ENCODE measurements at places on chromosomes 3 and 15. TPM values are rescaled to one million over a fixed set of nuclear protein-coding genes. Genes with fewer than 3 reads are reported as not detected.

- no peak for DNase-seq
Observed at GRCh38 chr3:53836084-53836872, 9.9 kb downstream of the CHDH start.

CCR9 gene
- polyA plus RNA-seq: 0.05 TPM

DNA sequence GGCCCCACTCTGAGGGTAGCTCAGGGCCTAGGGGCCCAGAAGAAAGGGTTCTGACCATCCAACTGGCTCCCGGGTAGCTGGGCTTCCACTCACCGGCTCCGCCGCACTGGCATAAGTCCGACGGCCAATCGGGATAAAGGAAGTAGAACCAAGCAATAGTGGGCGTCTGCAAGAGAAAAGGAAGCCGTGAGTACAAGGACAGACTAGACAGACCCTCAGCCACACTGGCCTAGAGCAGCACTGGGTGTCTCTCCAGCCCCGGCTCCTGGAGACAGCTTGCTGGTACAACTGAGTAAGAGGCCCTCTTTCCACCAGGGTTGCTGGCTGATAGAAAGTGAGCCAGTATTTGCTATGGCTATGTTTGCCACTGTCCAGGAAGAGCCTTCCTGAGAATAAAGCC, 22.4 kb downstream of the BDH1 start:
- DNase-seq: no peak

P2RY13 gene
- 0.81 TPM for polyA plus RNA-seq

- DNase-seq: peak; percentile 77
Observed at GRCh38 chr3:72887705-72888545, at the start of gene GXYLT2. Gene GXYLT2, plus strand, starts transcription at chr3:72888046. Its CDS starts 188 bp downstream, at chr3:72888234.

- no peak for DNase-seq
Observed at GRCh38 chr3:191324936-191325335, 4.3 kb upstream of the CCDC50 start.

DNA sequence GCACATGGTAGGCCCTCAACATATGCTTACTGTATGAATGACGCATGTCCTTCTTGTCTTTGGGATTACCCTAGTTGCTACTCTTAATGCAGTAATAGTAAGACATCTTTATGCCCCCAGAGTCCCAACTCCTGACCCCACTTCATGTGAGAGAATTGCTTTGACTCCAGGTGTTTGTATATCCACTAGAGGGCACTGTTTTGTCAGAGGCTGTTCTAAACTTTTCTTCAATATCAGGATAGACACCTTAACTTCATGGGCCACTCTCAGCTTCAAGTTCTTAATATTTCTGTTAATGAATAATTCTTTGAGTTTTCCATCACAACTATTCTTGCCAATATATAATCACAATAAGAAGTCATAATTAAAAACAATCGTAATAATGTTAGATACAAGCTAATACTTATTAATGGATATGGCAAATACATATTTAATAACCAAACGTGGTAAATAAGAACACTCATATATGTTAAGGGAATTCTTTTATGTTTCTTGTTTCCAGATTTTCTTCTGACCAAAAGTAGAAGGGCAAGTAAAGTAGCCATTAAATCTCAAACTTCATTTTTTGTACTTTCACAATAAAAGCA, 337.2 kb upstream of the DNAJC19 start:
- DNase-seq: peak; percentile 5

CA12 gene
- polyA plus RNA-seq: 151 TPM

GRCh38 chr3:127970966-127971592, 56.0 kb downstream of the KBTBD12 start:
- DNase-seq: peak; percentile 40

DNA sequence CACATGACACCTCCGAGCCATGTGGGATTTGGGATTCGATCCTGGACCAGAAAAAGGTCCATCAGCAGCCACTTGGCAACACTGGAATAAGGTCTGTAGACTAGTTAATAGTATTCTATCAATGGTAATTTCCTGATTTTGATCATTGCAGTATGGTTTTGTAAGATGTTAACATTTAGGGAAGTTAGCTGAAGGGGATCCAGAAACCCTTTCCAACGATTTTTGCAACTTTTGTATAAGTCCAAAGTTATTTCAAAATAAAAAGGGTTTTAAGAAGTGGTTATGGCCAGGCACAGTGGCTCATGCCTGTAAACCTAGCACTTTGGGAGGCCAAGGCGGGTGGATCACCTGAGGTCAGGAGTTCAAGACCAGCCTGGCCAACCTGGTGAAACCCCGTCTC, 10.2 kb downstream of the BDH1 start:
- no peak for DNase-seq

- DNase-seq: no peak
Observed at GRCh38 chr15:57395292-57395691, 19.0 kb downstream of the CGNL1 start.

DNA sequence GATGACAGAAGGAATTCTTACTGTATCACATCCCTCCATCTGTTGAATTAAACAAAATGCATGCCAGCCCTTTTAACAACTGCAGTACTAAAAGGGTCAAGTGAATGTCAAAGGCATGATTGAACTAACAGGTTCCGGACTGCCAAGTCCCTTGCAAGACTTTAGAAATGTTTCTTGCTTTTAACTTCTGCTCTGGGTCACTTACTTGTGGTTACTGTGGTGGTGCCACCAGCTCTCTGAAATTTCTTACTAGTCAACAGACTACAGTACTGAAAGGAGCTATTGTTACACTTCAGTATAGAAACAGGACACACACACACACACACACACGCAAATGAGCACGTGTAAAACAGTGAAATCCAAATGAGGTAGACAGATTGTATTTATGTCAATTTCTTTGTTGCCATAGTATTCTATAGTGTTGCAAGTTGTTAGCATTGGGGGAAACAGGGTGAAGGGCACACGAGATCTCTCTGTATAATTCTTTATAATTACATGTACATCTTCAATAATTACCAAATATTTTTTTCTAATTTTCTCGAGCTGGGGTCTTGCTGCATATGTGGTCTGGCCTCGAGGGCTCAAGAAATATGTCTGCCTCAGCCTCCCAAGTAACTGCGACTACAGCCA, 79.9 kb upstream of the SLC25A26 start:
- no peak for DNase-seq

CPOX gene
- 27.1 TPM for polyA plus RNA-seq

- peak; percentile 25 for DNase-seq
Observed at GRCh38 chr3:193737191-193737751, 144.3 kb downstream of the OPA1 start.

GRCh38 chr3:120506828-120507774, 56.3 kb upstream of the FSTL1 start:
- peak; percentile 50 for DNase-seq

GRCh38 chr3:13610006-13610570, 61.2 kb downstream of the FBLN2 start:
- DNase-seq: no peak

DNA sequence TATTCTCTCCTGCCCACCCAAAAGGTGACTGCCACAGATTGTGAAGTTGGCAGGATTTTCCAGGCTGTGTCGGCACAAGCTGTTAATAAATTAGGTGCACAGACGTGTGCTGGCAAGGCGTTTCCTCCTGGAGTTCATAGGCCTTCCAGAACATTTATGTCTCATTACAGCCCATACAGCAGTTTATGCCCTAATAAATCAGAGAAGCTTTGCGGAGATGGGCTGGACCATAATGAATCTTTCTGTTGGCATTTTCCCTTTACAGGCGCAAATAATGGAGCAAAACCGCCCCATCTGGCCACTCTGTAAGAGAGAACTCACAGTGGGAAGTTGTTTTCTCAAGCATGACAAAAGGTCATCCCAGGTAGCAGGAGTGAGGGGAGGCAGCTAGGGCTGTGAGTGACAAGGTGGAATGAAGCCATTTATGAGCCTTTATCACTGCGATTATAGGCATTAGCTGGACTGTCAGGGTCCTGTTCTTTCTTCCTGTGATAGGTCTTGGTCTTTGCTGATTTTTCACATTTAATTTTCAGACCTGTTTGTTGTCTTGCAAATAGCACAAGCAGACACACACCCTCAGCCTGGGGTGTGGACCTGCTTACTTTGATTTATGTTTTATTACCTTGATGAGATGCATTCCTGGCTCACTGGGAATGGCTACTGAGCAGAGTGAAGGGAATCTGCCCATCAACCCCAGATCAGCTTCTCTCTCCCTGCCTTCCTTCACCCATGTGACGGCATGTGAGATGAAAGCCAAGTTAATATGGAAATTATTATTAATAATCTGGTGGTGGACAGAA, 257.5 kb downstream of the LRTM1 start:
- DNase-seq: peak; percentile 58

LTF gene
- 1.7 TPM for polyA plus RNA-seq

DNA sequence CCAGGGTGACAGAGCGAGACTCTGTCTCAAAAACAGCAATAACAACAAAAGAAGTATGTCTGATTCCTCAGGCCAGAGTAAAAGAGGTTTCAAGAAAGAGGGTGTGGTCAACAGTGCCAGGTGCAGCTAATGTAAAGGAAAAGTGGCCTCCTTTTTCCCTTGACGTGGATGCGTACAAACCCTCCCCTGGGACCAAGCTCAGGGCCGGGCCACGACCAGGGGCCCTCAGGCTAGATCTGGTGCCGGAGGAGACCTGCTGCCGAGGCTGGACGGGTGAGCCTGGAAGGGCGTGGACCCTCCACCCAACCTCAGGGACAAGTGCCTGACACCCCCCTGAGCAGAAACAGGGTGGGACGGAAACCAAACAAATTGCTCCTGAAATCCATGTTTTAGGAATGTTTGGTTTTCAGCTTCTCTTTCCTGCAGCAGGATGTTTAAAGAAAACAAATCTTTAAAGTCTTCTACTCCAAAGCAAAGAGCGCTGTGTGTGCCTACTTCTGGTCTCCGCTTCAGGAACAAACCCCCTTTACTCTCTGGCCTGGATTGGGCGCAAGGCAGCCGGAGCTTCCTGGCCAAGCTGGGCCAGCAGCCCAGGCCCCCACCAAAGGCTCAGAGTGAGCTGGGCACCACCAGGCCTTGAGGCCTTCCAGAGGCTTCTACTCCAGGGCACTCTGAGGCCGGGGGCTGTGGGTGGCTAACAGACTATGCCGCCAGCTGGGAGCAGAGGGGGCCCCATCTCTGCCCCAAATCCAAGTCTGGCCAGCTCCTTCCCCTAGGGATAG, 21.4 kb downstream of the ZDHHC19 start:
- no peak for DNase-seq

DNA sequence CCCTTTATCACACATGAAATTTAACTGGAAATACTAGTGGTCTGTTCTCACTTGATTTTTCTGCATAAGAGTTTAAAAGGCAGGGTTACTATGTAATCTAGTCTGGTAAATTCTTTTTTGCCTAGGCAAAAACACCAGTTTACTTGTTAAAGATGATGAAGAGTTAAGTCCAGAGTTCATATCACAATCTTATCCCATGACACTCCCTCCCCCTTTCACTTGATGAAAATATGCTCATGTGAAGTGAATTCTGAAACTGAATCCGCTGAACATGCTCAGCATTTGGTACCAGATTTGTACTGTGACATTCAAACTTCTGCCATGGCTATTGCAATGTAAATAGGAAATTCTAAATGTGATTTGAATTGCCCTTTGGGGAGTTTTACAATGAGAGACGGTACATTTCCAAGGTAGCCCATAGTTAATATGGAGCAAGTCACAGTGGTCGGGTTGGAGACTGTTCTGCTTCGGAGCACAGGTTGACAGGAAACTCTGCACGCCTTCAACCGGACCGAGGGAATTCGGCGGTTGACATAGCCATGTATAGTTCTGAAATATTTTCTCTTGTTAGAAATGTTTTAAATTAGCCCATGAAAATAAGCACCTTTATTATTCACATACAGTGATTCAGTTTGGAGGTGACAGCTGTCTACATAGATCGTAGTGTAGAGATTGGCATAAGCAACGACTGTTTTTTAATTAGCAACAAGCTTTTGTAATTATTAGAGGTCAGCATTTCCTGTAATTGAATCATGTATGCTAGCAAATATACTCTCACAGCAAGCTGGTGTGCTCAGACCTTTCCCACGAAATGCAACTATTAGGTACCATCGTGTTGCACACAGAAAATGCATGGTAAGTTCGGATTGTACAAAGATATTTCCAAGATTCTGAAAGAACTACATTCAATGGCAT, 768.6 kb upstream of the GOLIM4 start:
- DNase-seq: no peak

GRCh38 chr15:41561777-41562145, 2.7 kb downstream of the TYRO3 start:
- DNase-seq: no peak

TATDN2 gene
- 41.0 TPM for polyA plus RNA-seq

DNA sequence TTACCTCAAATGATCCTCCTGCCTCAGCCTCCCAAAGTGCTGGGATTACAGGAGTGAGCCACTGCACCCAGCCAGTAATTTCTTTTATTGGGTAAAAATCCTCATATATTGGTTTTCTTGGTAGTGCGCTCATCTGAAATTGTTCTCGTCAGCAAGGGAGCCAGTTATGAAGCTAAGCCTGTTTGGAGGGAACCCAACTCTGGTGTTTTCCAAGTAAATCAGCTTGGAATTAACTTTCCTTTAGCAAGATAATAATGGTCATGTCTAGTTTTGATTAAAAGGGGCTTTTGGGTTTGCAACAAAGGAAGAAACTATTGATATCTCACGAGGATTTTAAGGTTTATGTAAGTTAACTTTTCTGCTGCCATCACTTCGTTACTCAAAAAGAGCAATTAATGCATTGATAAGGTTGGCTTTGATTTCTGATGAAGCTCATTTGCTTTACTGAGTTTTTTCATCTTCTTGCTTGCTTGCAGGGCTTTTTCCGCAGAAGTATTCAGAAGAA, 72.7 kb downstream of the RARB start:
- no peak for DNase-seq

DNA sequence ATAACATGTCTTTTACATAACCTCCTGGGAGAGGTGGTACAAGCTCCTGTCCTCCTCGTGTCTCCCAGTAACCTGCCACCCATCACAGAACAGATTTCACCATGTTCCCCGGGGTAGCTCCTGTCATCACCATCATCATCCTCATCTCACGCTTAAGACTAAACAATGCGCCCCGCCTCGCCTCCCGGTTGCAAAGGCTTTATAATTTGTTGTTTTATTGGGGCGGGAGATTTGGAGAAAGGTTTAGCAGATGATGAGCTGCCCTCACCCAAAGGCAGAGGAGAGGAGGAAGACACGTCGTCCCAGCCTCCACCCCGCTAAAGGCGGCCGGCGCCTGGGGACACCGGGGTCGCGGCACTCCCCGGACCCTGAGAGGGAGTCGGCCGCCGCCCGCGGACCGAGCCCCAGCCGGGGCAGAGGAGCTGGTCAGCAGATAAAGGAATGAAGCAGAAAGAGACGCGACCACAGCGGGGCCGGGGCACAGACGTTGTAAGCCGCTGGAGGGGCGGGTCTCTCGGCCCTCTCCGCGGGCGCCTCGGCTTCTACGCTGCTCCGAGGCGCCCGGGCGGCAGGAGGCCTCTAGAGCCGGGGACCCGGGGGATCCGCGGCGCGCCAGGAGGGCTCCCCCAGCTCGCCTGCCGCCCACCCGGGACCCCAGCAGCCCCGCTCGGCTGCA, 589 bp downstream of the HERC1 start:
- DNase-seq: no peak

GRCh38 chr15:62153228-62153627, 11.9 kb downstream of the C2CD4B start:
- no peak for DNase-seq

DNA sequence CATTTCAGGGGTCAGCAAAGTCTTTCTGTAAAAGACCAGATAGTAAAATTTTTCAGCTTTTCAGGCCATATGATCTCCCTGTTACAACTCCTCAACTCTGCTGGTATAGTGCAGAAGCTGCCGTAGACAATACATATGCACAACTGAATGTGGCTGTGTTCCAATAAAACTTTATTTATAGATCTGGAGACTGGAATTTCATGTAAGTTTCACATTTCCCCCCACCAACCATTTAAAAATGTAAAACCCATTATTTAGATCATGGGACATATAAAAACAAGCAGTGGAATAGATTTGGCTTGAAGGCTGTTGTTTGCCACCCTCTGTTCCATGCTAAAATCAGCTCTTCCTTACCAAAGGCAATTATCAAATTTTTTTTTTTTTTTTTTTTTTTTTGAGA, 28.8 kb upstream of the MEX3B start:
- DNase-seq: no peak
